T-helper 2 cell treated with Interferon-gamma antibody and Interleukin-4, amounts not matched to agents 5 μg/mL and 100 μg/mL, for 36 hours (primary cell): ENCODE measurements at places on chromosomes 13 and 19.

DNA sequence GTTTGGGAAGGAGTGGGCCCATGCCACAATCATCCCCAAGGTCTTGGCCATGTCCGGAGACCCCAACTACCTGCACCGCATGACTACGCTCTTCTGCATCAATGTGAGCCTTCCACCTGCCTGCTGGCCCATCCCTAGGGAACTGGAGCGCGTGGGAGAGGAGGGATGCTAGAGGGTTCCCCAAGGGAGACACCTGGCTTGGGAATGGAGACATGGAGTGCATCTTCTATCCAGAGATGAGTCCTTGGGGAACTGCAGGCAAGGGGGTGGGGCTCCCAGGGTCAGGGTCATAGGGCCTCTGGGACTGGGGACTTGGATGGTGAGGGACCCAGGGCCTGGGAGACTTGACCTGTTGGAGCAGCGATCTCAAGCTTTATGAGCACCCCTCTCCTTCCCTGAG, 31.2 kb downstream of the PPP2R1A start:
- H3K4me1 ChIP-seq = no peaks in the 10 kb centered on the region
- DNase-seq = no peak
- H3K27ac ChIP-seq = no peak overlapping the region

- H3K27ac ChIP-seq = no peak overlapping the region
- no peaks in the 10 kb centered on the region for H3K36me3 ChIP-seq
- H3K4me3 ChIP-seq = no peak overlapping the region
- H3K27me3 ChIP-seq = no peaks in the 10 kb centered on the region
These were observed 193.9 kb upstream of the RNF113B start for GRCh38 chr13:98370806-98371515.

DNA sequence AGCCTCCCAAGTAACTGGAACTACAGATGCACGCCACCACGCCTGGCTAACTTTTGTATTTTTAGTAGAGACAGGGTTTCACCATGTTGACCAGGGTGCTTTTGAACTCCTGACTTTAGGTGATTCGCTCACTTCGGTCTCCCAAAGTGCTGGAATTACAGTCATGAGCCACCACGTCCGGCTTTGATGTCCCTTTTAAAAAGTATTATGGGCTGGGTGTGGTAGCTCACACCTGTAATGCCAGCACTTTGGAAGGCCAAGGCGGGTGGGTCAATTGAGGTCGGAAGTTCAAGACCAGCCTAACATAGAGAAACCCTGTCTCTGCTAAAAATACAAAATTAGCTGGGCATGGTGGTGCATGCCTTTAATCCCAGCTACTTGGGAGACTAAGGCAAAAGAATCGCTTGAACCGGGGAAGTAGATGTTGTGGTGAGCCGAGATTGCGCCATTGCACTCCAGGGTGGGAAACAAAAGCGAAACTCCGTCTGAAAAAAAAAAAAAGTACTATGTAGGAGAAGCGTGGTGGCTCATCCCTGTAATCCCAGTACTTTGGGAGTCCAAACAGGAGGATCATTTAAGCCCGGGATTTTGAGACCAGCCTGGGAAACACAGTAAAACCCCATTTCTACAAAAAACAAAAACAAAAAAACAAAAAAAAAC, 22.8 kb upstream of the ERVV-1 start:
- peaks cover 5% of the 10 kb centered on the region for H3K36me3 ChIP-seq
- DNase-seq = no peak

DNA sequence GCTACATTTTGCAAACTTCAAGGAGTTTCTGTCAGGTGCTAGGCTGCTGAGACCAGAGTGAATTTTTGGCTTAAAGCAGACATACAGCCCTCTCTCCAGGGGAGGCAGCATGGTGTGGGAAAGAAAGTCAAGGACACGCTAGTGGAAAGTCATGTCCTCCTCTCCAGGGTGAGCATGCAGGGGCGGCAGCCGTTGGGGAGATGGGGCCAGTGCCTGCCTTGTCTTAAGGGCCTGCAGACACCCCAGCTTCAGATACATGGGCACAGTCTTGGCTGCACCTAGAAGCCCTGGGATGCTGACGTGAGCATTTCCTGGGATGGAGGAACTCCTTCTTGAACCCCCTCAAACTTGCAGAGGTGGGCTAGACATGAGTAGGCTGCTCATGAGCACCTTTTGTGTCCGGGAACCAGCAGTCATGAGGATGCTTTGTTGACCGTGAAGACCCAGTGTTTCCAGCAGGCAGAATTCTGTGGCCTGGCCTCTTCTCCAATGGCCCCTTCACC, 43.3 kb upstream of the PEPD start:
- H3K27me3 ChIP-seq = no peaks in the 10 kb centered on the region
- no peaks in the 10 kb centered on the region for H3K36me3 ChIP-seq
- H3K27ac ChIP-seq = no peak overlapping the region
- DNase-seq = no peak
- H3K4me1 ChIP-seq = no peaks in the 10 kb centered on the region
- H3K4me3 ChIP-seq = no peak overlapping the region

DNA sequence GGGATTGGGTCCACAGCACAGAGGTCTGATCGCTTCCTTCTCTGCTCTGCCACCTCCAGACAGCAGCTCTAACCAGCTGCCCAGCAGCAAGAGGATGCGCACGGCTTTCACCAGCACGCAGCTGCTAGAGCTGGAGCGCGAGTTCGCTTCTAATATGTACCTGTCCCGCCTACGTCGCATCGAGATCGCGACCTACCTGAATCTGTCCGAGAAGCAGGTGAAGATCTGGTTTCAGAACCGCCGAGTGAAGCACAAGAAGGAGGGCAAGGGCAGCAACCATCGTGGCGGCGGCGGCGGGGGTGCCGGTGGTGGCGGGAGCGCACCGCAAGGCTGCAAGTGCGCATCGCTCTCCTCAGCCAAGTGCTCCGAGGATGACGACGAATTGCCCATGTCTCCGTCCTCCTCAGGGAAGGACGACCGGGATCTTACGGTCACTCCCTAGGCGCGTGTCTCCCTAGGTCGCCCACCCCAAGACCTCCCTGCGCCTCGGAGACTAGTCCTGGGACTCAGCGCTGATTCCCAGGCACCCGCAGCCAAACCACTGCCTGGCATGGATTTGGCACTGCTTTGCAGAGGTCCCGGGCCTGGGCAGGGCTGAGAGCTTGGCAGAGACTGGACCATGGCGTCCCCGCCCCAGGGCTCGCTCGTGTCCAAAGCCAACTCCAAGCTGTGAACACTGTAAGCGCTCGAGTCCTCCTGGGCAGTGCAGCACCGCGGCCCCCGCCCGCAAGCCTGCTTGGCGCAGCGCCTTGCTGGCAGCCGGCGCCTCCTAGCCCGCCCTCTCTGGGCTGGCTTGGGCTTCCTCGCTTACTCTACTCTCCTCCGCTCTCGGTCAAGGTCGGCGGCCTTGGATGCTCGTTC, 1.5 kb downstream of the GSX1 start:
- H3K4me3 ChIP-seq = no peak overlapping the region
- peaks cover 17% of the 10 kb centered on the region for H3K4me1 ChIP-seq
- DNase-seq = no peak
- H3K27me3 ChIP-seq = peaks cover 88% of the 10 kb centered on the region
- no peak overlapping the region for H3K27ac ChIP-seq

- H3K36me3 ChIP-seq = peaks cover 12% of the 10 kb centered on the region
- no peaks in the 10 kb centered on the region for H3K27me3 ChIP-seq
- no peaks in the 10 kb centered on the region for H3K4me1 ChIP-seq
- no peak overlapping the region for H3K4me3 ChIP-seq
- no peak for DNase-seq
- H3K27ac ChIP-seq = no peak overlapping the region
These were observed 15.5 kb downstream of the LIPE start for GRCh38 chr19:42411581-42412178.

DNA sequence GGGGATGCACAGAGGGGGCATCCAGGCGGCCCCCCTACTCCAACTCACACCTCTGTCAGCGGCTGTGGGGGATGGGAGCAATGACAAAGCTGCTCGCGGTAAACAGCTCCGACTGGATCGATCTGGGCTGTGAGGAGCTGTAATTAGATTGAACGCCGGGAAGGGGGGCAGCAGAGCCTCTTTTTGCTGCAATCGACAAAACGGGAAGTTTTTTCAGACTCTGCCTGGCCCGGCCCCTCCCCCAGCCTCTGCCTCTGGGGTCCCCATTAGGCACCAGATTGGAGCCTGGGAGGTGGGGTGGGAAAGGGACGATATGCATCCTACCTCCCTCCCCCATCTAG, 16.3 kb downstream of the ONECUT3 start:
- peaks cover 61% of the 10 kb centered on the region for H3K27me3 ChIP-seq
- no peak overlapping the region for H3K4me3 ChIP-seq
- DNase-seq = no peak

DNA sequence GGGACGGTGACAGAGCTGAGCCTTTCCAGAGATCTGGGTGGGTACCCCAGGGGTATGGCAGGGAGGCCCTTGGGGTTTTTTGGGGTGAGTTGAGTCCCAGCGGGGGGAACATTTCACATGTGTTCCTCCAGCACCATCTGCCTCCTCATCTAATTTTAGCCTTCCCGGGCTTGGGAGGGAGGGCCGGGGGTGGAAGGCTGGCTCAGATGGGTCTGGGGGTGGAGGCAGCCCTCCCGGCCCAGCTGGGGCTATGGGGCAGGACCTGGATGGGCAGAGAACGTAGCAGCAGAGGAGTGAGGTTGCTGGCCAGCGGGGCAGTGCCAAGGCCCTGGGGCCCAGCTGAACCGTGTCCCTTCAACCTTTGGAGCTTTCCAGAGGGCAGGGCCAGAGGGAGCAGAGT, 23.5 kb downstream of the ADGRL1 start:
- no peak for DNase-seq
- H3K27ac ChIP-seq = no peak overlapping the region
- H3K4me1 ChIP-seq = no peaks in the 10 kb centered on the region
- no peaks in the 10 kb centered on the region for H3K36me3 ChIP-seq
- no peaks in the 10 kb centered on the region for H3K27me3 ChIP-seq
- H3K4me3 ChIP-seq = no peak overlapping the region
